Pulmonary artery endothelial cell (primary cell): ENCODE measurements at places on chromosomes 11 and 22. TPM values are rescaled to one million over a fixed set of nuclear protein-coding genes. Genes with fewer than 3 reads are reported as not detected.

Gene FAM227A
- 0.46 and 0.71 TPM in 2 replicates for total RNA-seq

Gene TTC36
- total RNA-seq: 0.40 and 1.3 TPM in 2 replicates

Gene NCF4
- total RNA-seq: not detected in 2 replicates

Gene OR5M11
- total RNA-seq: not detected in 2 replicates

Gene UBQLNL
- total RNA-seq: 0.04 TPM in 1 of 2 replicates, not detected in the other

Gene MAPK12
- total RNA-seq: 54.2 TPM in 2 replicates

Gene KLHL35
- total RNA-seq: 2.0 and 2.6 TPM in 2 replicates

Gene LRP5
- 36.7 and 45.8 TPM in 2 replicates for total RNA-seq

Gene ASRGL1
- 62.6 and 134 TPM in 2 replicates for total RNA-seq

Gene F2
- total RNA-seq: 0.14 TPM in 1 of 2 replicates, not detected in the other

Gene NECTIN1
- total RNA-seq: 9.4 and 11.0 TPM in 2 replicates

Gene OR8D1
- total RNA-seq: not detected in 2 replicates

Gene GAL
- total RNA-seq: 1.3 and 1.8 TPM in 2 replicates

Gene MAP6
- total RNA-seq: 0.13 and 0.14 TPM in 2 replicates

Gene NUCB2
- 102 and 114 TPM in 2 replicates for total RNA-seq

Gene TNNI2
- total RNA-seq: not detected in 2 replicates

Gene TMEM132A
- 55.7 and 62.6 TPM in 2 replicates for total RNA-seq

Gene FLRT1
- total RNA-seq: not detected in 2 replicates

Gene TEX54
- 0.26 TPM in 1 of 2 replicates, not detected in the other for total RNA-seq

Gene ALDH3B1
- 0.74 and 1.3 TPM in 2 replicates for total RNA-seq

Gene SERHL2
- total RNA-seq: 1.7 and 3.4 TPM in 2 replicates

Gene SCN3B
- total RNA-seq: 0.13 and 0.39 TPM in 2 replicates

Gene TSPAN32
- total RNA-seq: not detected in 2 replicates

Gene RBM4B
- total RNA-seq: 16.9 and 25.9 TPM in 2 replicates

Gene B3GAT1
- total RNA-seq: not detected in 2 replicates

Gene SAA1
- not detected in 2 replicates for total RNA-seq

Gene SH3BP1
- total RNA-seq: 1.1 and 1.5 TPM in 2 replicates

Gene NEFH
- 1.1 and 3.8 TPM in 2 replicates for total RNA-seq

Gene MPEG1
- total RNA-seq: not detected in 2 replicates

Gene MIOX
- not detected in 2 replicates for total RNA-seq

Gene VWCE
- 1.7 TPM in 2 replicates for total RNA-seq

Gene CARNS1
- total RNA-seq: 0.07 TPM in 1 of 2 replicates, not detected in the other

Gene PATE2
- total RNA-seq: 0.07 and 0.28 TPM in 2 replicates

Gene MPZL2
- total RNA-seq: 116 and 148 TPM in 2 replicates

Gene KCNJ11
- 0.07 and 0.20 TPM in 2 replicates for total RNA-seq
